NCI-H1092 treated with DMSO at 0.1 percent for 48 hours (cell line): ENCODE measurements at places on chromosomes 2 and 18.

GRCh38 chr2:174024524-174025270 is 59.5 kb upstream of the SP3 start:
- no peak for DNase-seq

- DNase-seq = no peak
These were observed 317.0 kb upstream of the MMADHC start for GRCh38 chr2:149904352-149905175.

DNA sequence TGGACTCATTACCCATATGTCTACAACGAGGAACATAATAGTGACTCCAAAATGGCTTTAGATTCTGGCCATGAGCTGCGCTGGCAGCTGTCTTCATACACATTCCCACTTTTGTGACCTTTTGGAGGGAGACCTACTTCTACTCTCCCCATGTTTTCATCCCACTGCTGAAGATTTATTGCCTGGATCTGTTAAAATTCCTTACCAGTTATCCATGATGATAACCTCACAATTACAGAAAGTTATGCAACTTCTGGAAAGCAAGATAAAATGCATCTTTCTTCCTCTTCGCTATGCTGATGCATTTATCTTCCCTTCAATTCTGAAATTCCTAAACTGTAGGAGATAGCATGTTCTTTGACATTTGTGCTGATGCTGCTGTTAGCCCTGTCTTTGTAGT is 855.3 kb downstream of the SLC4A3 start:
- DNase-seq = no peak

- DNase-seq = no peak
These were observed 50.2 kb upstream of the EML4 start for GRCh38 chr2:42118754-42119569.

- DNase-seq = no peak
These were observed 46.7 kb downstream of the NBEAL1 start for GRCh38 chr2:203061346-203061745.
